ENCODE measurements at places on chromosomes 5 and 9.

DNA sequence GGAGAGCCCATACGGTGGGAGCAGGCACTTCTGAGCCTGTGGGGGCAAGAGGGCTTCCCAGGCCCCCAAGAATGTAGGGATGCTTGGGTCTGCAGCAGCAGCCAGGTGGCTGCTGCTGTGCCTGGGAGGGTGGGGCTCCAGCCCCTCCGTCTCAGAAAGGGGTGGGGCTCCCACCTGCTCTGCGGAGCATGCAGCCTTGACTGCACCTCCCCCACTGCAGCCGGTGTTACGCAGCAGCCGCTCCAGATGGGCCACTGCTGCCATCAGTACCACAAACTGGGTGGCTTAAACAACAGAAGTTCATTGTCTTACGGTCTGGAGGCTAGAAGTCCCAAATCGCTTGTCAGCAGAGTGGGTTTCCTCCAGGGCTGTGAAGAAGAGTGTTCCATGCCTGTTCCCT is 365.5 kb downstream of the TMEM38B start:
- DNase-seq: no peak

DNA sequence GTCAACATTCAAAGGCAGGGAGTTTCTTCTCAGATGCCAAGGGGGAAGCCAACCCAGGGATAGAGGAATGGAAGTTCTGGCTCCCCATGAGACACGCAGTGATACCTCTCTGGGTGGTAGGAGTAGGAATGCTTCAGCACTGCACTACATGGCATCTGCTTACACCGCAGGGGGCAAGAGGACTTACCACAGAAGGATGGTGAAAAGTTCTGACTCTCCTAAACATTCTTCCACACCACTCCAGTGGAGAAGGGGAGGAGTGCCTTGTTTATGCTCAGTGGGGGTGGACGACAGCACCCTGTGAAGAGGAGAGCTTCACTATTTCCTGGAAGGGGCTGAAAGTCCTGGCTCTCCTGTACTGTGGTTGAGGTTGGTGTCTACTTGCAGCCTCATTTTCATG is 1011.3 kb upstream of the WWC1 start:
- no peak for DNase-seq

GRCh38 chr5:68141494-68141893 is 74.1 kb upstream of the PIK3R1 start:
- DNase-seq: no peak

DNA sequence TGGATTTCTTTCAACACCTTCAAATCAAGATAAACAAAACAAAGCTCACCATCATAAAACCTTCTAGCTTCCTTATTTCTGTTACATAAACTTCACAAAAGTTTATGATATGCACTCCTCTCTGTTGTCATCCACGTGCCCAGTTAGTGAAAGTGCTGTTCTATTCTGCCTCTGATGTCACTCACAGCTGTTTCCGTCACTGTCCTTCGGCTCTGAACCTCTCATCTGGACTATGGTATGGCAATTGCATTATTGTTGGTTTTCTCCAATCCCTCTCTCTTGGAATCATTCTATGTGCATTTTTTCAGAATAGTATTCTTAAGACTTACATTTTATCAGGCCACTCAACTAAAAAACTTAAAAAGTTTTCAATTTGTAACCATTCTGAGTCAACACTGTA is 264.2 kb upstream of the DAPK1 start:
- no peak for DNase-seq

- DNase-seq: no peak
Measured at GRCh38 chr9:708551-709432, 132.7 kb upstream of the DMRT1 start.

DNA sequence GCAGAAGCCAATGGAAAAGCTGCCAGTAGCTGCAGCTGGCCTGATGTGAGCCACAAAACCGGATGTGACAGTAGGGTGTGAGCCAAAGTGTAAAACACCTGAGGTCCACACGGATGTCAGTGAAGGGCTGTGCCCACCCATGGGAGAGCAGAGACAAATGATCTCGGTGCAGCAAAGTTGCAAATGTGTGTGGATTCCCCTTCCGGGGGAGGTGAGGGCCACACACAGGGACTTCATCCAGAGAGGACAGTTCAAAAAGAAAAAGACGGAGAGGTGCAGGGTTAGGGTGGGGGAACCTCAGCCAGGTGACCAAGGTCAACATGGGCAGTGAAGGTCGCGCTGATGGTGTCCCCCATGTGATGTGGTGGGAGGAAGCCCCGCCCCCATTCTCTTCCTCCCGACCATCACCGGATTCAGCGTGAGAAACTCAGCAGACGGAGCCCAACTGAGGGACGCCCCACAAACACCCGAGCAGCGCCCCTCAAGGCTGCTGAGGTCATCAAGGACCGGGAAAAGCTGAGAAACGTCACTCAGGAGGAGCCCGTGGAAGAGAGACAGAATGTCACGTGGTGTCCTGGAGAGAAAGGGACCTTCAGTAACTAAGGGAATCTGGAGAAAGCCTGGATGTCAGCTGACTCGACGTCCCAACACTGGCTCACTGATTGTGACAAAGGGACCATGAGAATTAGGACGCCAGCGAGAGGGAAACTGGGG is 11.4 kb upstream of the PTGDS start:
- DNase-seq: no peak

DNA sequence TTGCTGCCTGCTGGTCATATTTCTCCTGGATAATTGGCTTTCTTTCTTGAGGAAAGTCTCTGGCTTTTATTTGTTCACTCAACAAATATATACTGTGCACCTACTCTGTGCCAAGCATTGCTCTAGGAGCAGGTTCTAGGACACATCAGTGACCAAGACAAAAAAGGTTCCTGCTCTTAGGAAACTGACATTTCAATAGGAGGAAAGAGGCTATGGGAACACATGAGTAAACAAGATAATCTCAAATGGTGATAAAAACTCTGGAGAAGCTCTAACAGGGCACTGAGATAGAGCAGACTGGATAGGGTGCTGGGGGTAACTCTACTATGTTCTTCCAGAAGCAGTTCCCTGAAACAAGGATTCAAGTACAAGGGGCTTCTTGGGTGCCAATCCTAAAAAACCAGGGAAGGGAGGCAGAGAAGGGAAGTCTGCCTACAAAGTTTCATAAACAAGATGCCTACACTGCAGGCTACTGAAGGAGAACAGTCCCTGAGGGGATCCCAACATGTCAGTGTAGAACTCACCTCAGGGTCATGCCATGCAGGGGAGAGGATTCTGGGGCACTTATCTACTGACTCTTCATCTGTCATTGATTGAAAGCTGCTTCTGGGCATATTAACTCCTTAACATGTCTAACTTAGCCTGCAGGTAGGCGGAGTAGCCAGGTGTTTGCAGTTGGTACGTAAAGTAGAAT is 181.3 kb downstream of the GRIA1 start:
- DNase-seq: no peak

GRCh38 chr5:145750199-145750598 is 84.9 kb downstream of the PRELID2 start:
- no peak for DNase-seq

DNA sequence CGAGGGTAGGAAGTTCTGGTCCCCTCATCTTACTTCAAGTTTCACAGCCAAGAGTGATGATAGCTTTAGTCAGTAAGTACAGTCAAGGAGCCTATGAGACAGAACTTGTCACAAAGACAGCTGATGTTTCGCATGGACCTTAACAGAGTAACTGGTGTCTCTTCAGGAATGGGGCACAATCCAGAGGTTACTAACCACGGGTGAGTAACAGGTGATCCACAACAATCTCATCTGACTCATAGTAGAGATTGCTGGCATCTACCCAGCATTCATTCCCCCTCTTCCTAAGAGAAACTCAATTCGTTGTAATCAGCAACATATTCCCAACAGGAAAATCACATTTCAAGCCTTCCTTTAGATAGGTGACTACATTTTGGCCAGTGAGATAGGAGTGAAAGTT is 126.7 kb downstream of the SNX18 start:
- DNase-seq: no peak

GRCh38 chr5:140055152-140055551 is 12.1 kb upstream of the NRG2 start:
- no peak for DNase-seq

DNA sequence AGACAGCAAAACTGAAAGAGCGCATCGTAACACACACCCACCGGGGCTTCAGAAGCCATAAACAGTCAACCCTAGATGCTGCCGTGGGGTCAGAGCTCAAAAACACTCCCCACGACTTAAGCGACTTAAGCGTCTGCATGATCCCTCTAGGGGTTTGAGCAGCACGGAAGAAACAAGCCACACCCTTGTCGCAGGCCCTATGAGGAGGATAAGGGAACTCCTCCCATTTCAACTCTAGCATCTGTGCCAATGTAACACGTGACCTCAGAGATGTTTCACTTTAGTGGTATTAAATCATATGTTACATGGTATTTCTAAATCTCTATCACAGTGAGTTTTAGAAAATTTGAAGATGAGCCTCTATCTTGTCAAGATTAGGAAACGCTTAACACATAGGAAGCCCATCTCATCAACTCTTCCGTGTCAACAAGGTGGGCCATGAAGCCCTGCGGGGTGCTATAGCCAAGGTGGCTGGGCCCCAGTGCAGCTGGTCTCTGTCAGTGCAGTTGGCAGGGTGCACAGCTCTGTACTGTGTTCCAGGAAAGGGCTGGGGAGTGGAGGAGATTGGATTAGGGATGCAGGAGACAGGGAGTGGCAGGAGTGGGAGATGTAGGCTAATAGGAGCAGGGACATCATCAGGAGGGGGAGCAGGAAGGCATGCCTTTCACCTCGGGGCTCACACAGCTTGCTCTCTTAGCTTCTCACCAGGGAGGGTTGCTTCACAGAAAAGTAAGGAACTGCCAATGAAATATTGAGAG is 33.1 kb downstream of the ZCCHC9 start:
- DNase-seq: no peak

GRCh38 chr5:54450542-54450941 is 5.0 kb upstream of the HSPB3 start:
- peak; percentile 16 for DNase-seq

DNA sequence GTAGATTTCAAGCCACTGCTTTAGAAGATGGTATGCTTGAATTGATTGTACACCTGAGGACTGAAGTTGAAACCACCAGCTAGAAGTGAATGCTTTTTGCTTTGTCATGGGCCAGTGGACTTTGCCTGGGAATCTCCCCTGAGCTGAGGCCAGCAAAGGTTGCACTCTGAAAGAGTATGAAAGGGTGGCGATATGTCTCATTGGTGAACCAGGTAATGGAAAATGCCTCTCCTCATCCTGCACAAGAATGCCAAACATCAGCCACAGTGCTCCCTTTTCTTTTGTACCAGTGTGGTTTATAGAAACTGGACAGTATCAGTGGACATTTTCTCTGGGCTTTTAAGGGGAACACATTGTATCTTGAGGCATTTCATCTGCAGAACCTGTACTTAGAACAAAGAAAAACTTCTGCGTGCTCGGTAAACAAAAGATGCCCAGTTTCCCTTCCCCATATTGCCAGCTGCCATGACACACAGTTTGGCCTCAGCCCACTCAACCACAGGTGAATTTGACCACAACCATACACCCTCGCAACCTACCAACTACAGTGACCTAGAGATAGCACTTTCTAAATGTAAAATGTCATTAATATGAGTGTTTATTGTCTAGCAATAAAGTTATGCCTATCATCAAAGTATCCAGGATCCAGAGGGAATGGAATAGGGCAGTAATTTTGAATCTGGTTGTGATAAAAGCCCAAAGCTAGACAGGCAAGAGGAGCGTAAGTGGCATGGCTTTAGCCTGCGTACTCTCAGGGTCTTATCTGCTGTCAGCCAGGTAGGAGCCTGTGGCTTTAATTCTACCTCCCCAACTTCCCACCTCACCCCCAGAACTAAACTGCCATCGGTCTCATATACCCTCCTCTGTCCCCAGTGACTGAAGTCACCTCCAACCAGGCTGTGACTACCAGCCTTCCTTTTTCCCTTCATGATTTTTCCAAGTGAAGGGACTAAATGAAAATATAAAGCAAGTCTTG is 79.5 kb upstream of the LHFPL2 start:
- DNase-seq: no peak

- no peak for DNase-seq
Measured at GRCh38 chr5:140497897-140498296, 49.6 kb upstream of the EIF4EBP3 start.

DNA sequence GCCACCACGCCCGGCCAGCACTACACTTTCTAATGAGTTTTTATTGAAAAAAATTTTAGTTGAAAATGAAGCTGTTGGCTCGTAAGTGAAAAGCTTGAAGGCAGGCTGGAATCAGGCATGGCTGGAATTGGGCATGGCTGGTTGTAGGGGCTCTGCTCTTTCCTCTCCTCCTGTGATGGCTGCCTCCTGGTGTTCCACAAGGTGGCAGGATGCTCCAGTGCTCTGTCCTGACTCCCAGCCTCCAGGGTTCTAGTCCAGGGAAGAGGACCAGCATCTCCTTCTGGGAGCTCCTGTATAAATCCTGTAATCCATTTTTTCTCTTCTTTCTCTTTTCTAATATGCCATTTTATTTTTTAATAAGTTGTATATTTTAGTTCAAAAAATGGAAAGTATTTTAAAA is 57.2 kb upstream of the DHFR start:
- DNase-seq: peak; percentile 39

- DNase-seq: peak; percentile 63
Measured at GRCh38 chr9:36855448-36856315, 178.4 kb downstream of the PAX5 start.

- no peak for DNase-seq
Measured at GRCh38 chr5:136020383-136021015, 8.3 kb upstream of the TGFBI start.

GRCh38 chr9:107180206-107180605 is 102.9 kb upstream of the RAD23B start:
- no peak for DNase-seq

GRCh38 chr9:13047827-13048587 is 231.5 kb downstream of the MPDZ start:
- DNase-seq: no peak

DNA sequence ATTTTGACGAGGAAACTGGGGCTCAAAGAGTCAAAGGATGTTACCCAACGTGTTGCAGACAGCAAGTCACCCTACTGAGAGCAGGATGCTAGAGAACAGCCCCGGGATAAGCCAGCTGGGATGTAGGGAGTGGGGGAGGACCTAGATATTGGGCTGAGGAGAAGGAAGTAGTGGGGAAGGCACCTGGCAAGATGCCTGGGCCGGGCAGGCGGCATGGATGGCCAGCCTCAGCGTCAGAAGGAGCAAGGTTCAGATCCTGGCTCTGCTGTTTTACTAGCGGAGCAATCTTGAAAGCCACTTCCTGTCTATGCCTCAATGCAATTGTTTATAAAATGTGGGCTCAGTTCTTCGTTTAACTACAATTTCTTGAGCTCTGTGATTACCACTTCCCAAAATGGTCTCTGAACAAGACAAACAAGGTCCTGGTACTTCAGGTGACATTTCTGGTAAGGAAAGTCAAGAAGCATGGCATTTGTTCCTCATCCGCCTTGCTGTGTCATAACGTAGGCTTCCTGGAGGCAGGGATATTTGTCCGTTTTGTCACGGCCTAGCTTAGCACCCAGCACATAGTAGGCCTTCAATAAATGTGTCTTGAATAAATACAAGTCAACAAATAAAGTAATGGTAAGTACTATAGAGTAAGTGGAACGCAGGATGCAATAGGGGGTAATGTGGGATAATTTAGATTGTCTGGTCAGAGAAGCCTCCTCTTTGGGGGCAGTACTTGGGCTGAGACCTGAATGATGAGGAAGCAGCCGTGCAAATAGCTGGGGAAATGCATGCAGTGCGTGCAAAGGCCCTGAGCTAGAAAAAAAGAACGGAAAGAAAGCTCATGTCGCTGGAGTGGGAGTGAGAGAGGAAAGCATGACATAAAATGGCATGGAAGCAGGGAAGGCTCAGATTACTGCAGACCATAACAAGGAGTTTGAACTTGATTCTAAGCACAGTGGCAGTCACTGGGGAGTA is 70.5 kb downstream of the SMIM23 start:
- DNase-seq: no peak

- DNase-seq: no peak
Measured at GRCh38 chr9:16475257-16475656, 395.2 kb downstream of the BNC2 start.

GRCh38 chr9:98378206-98378780 is 122.8 kb upstream of the TBC1D2 start:
- no peak for DNase-seq
